ENCODE measurements at places on chromosomes 12 and 14.

DNA sequence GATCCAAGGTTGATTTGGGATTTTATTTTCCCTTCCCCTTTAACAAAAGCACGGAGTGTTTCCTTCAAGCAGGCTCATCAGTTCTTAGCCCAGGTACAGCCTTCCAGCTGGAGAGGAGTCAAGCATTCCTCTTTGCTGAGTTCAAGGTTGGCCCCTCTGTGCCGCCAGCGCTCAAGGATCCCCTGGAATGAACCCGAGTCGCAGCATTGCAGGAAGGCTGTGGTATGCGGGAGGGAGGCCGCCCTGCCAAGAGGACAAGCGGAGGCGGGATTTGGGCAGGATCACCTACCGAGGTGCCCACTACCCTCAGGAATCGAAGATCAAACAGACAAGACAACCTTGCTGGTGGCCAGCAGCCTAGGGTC lies 53.9 kb upstream of the NCOR2 start:
- no peak for DNase-seq

- no peak for DNase-seq
Measured at GRCh38 chr14:67971627-67972625, 152.3 kb downstream of the RAD51B start.

GRCh38 chr14:104856869-104857860 lies 7.9 kb upstream of the CEP170B start:
- DNase-seq = no peak

DNA sequence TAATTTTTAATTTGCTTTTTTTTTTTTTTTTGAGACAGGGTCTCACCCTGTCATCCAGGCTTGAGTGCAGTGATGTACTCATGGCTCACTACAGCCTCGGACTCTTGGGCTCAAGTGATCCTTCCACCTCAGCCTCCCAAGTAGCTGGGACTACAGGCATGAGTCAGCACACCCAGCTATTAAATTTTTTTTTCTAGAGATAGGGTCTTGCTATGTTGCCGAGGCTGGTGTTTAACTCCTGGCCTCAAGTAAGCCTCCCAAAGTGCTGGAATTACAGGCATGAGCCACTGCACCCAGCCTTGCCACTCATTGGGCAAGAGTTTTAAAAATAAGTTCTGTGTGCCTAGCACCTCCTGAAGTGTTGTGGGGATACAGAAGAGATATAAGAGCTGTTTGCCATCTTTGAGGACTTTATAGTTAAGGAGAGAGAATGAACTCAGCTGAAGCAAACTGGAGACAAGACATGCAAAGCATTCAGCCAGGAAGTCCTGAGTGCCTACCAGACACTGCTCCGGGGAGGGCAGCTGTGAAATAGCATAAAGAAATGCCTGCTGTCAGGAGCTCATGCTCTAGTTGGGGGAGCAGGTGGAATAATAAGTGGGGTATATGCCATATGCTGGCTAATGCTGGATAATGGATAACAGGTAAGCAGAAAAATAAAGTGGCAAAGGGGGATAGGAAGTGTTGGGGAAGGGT lies 15.0 kb upstream of the EMP1 start:
- DNase-seq = no peak

DNA sequence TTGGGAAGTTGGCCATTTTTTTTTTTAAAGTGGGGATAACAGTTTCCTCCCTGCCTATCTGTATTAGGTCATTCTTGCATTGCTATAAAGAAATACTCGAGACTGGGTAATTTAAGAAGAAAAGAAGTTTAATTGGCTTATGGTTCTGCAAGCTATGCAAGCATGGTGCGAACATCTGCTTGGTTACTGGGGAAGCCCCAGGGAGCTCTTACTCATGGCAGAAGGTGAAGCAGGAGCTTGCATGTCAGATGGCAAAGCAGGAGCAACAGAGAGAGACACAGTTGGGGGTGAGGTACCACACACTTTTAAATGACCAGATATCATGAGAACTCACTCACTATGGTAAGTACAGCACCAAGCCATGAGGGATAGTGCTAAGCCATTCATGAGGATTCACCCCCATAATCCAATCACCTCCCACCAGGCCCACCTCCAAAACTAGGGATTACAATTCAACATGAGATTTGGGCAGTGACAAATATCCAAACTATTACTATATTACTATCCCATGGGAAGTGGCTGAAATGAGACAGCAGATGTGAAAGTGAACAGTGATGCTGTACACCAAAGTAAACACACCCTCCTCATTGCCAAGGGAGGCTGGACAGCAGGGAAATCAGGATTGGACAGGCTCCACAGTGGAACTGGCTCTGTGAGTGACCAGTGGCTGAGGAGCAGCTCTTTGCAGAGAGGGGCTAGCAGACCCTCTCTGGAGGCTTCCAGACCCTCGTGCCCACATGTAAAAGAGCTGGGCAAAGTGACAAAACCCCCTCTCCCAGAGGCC lies 40.5 kb downstream of the CRACR2A start:
- DNase-seq = no peak

DNA sequence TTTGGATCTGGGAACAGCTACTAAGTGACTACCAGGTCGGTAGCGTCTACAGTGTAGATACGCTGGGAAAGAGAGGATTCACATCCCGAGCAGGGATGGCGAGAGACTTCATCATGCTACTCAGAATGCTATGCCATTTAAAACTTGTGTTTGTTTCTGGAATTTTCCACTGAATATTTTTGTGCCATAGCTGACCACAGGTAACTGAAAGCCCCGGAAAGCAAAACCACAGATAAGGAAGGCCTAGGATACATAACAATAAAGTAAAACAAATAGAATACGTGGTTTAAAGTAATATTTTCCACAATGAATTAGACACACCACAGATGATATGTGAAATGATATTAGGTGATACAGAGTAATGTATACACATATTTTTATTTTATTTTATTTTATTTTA lies 7.9 kb upstream of the HCAR1 start:
- no peak for DNase-seq

DNA sequence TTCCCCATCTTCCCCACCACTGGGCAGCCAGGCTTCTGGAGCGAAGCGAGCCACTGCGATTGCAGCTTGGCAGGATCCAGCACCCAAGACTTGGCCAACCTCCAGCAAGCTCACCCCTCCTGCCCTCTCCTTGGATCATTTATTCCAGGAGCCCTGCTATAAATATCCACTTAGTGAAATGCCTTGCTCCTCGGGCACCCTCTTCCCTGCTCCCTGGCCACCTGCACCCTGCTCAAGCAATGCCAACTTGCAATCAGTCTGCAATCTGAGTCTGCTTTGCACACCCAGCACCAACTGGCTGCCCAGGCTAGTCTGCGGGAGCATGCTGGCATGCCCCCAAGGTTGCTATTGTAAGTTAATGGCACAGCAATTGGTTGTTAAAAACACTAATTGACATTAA lies 666.0 kb downstream of the MED13L start:
- DNase-seq = no peak

DNA sequence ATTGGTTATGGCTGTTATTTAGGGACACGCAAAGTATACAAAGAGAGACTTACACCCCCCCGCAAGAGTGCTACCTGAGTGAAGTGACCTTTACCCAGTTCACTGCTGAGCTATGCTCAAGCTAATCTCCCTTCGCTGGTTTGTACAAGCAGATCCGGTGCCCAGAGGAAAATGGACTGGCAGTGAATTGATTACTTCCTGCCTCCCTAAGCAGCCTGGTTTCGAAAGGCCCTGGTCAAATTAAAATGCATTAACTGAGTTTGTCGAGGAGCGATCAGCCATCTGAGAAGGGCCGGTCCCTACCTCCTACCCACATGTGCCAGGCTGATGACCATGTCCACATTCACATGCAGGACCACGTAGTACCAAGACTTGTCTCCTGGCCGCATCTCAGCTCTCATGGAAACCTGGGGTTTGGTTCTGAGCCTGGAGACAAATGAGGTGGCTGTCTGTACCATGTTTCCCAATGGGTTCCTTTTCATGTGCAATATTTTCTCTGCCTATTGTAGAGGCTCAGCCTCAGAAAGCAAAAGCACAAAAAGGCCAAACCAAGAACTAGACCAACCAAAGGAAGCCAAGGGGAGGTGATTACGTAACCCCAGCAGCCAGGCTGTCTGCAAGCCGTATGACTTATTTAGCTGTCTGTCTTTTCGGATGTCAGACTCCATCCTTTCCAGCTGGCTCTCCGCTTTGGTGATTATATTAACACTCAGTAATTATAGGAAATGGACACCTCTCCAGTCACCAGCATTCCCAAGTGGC lies 284.7 kb upstream of the PWP1 start:
- DNase-seq = no peak

DNA sequence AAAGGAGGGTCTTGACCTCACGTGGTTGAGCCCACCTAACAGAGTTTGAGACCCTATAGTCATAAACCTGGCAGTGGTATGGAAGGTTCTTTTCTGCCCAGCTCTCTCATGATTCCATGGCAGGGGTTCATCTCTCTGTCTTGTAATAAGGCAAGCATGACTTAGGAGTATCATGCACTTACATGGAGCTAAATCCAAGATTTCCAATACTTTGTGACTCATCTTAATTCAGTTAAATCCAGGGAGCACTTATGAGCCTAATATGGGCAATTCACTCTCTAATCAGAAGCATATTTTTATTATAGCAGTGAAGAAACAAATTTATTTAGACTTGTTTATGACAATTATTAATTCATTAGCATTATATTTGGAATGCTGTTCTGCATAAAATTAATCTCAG lies 131.8 kb upstream of the CPSF6 start:
- DNase-seq = no peak

- DNase-seq = no peak
Measured at GRCh38 chr14:59829469-59830337, 40.9 kb downstream of the RTN1 start.

DNA sequence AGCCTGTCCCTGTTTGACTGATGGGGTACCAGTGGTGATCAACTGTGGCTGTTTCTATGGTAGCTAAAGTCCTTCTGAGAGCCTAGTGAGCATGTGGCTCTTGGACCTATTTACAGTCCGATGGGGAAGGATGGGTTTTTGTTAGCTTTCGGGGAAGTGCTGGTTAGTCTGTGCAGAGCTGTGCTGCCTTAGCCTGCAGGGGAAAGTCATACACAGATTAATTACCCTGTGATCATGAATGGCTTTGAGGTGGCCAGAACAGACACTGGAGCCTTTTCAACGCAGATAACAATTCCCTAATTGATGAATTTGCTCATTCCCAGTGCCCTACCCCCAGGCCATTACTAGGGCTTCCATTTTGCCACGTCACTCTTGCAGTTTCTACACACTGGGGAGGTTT lies 99.7 kb downstream of the WSCD2 start:
- DNase-seq = no peak

- DNase-seq = no peak
Measured at GRCh38 chr14:85531141-85531586, 1.2 kb downstream of the FLRT2 start.

DNA sequence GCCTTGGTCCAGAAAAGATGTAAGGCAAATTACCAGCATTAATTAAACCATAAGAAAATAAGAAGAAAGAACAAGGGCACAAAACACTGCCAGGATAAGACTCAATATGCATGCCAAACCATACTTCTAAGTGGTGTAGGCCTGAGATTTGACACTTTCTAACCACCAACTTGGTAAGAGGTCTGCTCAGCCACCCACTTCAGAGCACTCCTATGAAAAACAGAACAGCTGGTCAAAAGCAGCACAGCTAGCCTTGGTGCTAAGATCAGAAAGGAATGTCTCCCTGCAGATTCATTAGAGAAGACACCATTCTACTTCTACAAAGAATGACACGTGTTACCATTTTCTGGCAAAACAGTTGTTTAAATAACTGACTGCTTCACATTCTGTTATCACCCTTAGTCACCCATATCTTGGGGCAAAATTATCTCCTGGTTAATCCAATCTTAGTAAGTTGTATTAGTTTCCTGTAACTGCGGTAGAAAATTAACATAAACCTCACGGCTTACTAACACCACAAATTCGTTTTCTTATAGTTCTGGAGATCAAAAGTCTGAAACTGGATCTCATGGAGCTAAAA lies 13.2 kb downstream of the RPS6KA5 start:
- DNase-seq = no peak

DNA sequence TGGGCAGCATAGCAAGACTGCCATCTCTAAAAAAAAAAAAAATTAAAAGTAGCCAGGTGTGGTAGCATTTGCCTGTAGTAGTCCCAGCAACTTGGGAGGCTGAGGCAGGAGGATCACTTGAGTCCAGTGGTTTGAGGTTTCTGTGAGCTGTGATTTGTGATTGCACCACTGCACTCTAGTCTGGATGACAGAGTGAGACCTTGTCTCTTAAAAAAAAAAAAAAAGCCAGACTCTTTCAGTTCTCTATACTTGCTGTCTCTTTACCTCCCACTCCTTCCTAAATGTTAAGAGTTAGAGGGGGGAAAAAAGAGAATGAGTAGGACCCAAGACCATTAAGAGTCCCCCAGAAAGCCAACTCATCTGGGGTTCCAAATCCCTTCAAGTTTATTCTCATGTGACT lies 17.8 kb downstream of the EIF2S1 start:
- no peak for DNase-seq

- no peak for DNase-seq
Measured at GRCh38 chr14:92409043-92409442, 86.1 kb downstream of the SLC24A4 start.

GRCh38 chr14:91360490-91361232 lies 57.0 kb downstream of the CCDC88C start:
- no peak for DNase-seq

DNA sequence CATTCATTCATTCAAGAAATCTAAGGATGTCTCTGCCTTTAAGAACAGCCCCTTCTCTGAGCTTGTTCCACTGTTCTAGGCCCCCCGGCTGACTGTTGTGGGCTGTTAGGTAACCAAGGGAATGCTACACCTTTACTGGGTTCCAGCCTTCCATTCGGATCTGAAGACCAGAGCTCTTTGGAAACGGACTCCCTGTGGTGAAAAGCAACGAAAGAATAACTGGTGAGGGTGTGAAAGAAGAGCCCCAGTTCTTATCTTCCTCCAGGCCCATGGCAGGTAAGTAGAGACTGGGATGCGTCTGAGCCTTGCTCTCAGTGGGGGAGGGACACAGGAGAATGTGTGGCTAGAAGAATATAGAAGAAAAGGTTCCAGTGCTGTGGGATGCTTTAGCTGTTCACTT lies 207.4 kb downstream of the TMEM132D start:
- no peak for DNase-seq
